ENCODE measurements at places on chromosomes 5 and 9.

GRCh38 chr5:44697025-44697424, 111.7 kb upstream of the MRPS30 start:
- no peaks in the 10 kb centered on the region for H3K27me3 ChIP-seq
- no peak for DNase-seq
- no peaks in the 10 kb centered on the region for H3K36me3 ChIP-seq
- no peaks in the 10 kb centered on the region for H3K4me1 ChIP-seq

- H3K27me3 ChIP-seq = no peaks in the 10 kb centered on the region
- no peaks in the 10 kb centered on the region for H3K4me1 ChIP-seq
- no peaks in the 10 kb centered on the region for H3K36me3 ChIP-seq
- H3K27ac ChIP-seq = no peak overlapping the region
- no peak for DNase-seq
These were observed 132.1 kb upstream of the PPP1R26 start for GRCh38 chr9:135347461-135347860.

DNA sequence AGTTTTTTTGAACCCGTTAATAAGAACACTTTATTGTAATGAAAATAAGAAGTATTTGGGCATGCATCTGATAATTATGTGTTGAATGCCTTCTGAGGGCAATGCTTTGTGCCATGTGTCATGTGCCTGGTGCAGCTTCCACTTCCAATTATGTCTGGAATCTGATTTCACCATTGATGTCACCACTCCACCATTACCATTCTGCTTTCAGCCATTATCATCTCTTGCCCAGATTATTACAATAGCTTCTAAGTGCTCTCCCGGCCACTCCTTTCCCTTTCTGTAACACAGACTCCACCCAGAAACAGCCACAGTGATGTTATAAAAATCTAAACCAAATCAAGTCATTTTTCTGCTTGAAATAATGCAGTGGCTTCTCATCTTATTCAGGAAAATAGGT, 171.7 kb downstream of the C9orf152 start:
- H3K4me3 ChIP-seq = no peak overlapping the region
- H3K27me3 ChIP-seq = no peaks in the 10 kb centered on the region
- H3K36me3 ChIP-seq = no peaks in the 10 kb centered on the region
- no peak overlapping the region for H3K27ac ChIP-seq
- H3K4me1 ChIP-seq = no peaks in the 10 kb centered on the region

- H3K4me3 ChIP-seq = no peak overlapping the region
- peaks cover 10% of the 10 kb centered on the region for H3K36me3 ChIP-seq
- H3K27me3 ChIP-seq = no peaks in the 10 kb centered on the region
- H3K27ac ChIP-seq = no peak overlapping the region
- DNase-seq = no peak
- H3K4me1 ChIP-seq = peaks cover 24% of the 10 kb centered on the region
These were observed 21.4 kb downstream of the KIF2A start for GRCh38 chr5:62327138-62328053.

DNA sequence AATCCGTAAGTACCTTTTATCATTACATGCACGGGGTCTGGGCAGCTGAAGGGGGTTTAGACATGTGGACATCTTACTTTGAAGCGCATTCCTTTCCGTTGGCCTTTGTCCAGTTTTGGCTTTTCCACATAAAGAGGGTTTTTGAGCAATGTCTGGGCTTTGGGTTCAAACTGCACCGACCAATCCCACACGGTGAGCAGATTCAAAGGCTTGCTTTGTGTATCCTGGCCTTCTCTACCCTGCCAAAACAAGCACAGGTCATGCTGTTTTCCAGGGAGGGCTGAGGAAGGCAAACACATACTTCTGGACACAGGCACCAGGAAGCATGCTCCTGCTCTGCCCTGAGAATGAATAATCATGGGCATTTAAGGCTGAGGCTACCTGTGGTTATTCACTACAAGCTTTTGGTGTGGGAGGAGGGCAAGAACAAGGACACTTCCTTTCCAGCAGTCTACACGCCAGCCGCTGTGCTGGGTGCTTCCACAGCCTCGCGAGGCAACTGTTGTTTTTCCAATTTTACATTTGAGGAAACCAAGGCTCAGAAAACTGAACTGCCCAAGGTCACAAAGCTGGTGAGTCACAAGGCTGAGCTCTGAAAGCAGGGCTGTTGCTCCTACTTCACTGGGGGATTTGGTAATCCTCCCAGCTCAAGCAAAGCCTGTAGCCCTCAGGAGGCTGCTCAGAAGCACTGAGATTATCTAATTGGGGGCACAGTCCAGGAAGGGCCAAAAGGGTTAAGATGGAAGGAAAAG, 59.8 kb upstream of the GOLPH3 start:
- DNase-seq = no peak
- no peaks in the 10 kb centered on the region for H3K27me3 ChIP-seq
- peaks cover 19% of the 10 kb centered on the region for H3K36me3 ChIP-seq
- no peaks in the 10 kb centered on the region for H3K4me1 ChIP-seq

- no peak overlapping the region for H3K4me3 ChIP-seq
- no peak overlapping the region for H3K27ac ChIP-seq
- DNase-seq = no peak
- no peaks in the 10 kb centered on the region for H3K4me1 ChIP-seq
These were observed 8.7 kb downstream of the SLC6A19 start for GRCh38 chr5:1209896-1210776.

DNA sequence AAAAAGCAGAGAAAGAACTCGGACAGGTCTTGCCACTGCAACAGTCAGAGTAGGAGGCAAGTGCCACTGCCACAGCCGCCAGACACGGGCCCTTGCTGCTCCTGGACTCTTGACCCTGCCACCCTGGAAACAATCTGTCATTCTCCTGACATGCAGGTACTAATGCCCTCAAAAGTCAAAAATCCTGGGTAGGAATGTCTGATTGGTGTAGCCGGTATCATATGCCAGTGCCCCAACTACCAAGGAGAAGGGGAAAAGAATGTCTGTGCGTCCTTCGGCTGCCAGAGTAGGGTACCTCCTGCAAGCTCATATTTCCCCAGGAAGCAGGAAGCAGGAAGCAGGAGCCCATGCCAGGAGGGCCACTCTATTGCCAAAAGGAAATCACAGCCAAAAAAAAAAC, 30.5 kb upstream of the F2RL1 start:
- no peaks in the 10 kb centered on the region for H3K36me3 ChIP-seq
- H3K27ac ChIP-seq = no peak overlapping the region
- peaks cover 6% of the 10 kb centered on the region for H3K4me1 ChIP-seq
- no peaks in the 10 kb centered on the region for H3K27me3 ChIP-seq
- no peak overlapping the region for H3K4me3 ChIP-seq

- H3K27ac ChIP-seq = no peak overlapping the region
- no peak for DNase-seq
- no peaks in the 10 kb centered on the region for H3K4me1 ChIP-seq
- no peaks in the 10 kb centered on the region for H3K27me3 ChIP-seq
- H3K4me3 ChIP-seq = no peak overlapping the region
These were observed 333.3 kb downstream of the AGTPBP1 start for GRCh38 chr9:85408494-85408893.

DNA sequence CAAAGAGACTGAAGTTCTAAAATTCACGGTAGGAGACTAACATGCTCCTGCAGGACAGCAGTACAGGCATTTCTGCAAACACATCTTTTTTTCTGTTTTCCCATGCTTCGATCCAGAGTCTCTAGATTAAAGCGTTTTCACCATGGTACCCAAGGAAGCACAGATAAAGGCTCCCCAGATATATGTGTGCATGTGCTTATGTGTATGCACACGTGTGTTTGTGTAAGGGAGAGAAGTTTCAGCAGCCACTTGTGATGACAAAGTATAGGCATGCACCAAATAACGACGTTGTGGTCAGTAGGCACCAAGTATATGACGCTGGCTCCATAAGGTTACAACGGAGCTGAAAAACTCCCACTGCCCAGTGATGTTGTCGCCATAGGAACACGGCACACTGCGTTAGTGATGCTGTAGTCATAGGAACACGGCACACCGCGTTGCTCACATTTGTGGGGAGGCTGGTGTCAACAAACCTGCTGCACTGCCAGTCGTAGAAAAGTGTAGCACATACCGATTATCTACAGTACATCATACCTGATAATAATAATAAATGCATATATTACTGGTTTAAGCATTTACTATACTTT, 21.7 kb downstream of the MED10 start:
- H3K27ac ChIP-seq = no peak overlapping the region
- H3K27me3 ChIP-seq = no peaks in the 10 kb centered on the region
- H3K36me3 ChIP-seq = no peaks in the 10 kb centered on the region
- no peak for DNase-seq

DNA sequence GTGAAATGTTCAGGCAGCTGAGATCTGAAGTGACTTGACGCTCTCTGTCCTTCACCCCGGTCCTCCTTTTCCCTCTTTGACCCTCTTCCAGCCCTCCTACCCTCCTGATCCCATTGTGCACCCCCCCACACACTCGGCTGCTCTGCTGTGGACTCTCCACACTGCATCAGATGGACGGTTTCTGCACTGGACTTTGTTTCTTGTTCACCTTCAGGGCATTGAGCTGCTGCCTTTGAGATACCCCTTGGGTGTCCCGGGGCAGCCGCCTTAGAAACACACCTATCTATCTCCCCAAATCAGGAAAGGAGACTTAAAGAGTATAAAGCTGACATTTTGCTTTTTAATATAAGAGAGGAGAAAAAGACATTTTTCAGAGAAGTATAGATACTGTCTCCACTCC, 27.5 kb downstream of the AMBP start:
- H3K27me3 ChIP-seq = no peaks in the 10 kb centered on the region
- H3K36me3 ChIP-seq = no peaks in the 10 kb centered on the region
- H3K4me1 ChIP-seq = no peaks in the 10 kb centered on the region
- H3K27ac ChIP-seq = no peak overlapping the region
- DNase-seq = no peak

- DNase-seq = no peak
- no peak overlapping the region for H3K4me3 ChIP-seq
- peaks cover 2% of the 10 kb centered on the region for H3K27me3 ChIP-seq
- H3K4me1 ChIP-seq = no peaks in the 10 kb centered on the region
- H3K36me3 ChIP-seq = no peaks in the 10 kb centered on the region
- H3K27ac ChIP-seq = no peak overlapping the region
These were observed 120.2 kb downstream of the PSD2 start for GRCh38 chr5:139915834-139916233.

GRCh38 chr5:158773161-158773560, 326.6 kb downstream of the EBF1 start:
- H3K27me3 ChIP-seq = no peaks in the 10 kb centered on the region
- no peak overlapping the region for H3K4me3 ChIP-seq
- no peak overlapping the region for H3K27ac ChIP-seq
- DNase-seq = no peak
- no peaks in the 10 kb centered on the region for H3K4me1 ChIP-seq
- H3K36me3 ChIP-seq = no peaks in the 10 kb centered on the region

DNA sequence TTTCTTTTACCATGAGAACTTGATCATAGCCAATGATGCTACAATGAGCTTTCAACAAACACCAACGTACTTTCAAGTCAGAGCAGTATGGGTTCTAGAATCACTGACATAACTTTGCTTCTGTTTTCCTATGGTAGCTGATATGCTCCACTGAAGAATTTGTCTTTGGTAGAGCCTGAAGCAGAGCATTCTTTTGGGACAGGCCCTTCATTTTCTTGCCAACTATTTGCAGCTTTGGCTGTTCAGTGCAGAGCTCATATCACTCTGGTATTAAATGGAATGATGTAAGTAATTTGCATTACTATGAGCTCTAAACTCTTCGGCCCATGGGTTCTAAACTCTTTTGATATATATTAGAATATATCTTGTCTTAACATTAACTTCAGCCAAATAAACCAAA, 51.8 kb upstream of the APC start:
- H3K4me1 ChIP-seq = no peaks in the 10 kb centered on the region
- no peak overlapping the region for H3K27ac ChIP-seq
- no peak overlapping the region for H3K4me3 ChIP-seq

DNA sequence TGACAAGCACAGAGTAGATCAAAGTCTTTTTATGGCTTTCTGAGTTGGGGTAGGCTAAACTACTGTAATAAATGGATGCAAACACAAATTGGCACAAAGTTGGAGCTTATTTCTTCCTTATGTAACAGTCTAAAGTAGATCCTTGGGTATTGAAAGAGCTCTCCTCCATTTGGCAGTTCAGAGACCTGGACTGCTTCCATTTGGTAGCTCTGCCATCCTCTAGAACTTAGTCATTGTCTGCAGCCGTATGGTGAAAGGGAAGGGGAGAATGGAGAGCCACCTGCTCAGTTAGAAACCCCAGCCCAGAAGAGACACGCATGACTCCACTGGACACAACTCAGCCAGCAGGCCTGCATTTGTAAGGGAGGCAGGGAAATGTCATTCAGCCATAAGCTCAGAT, 345.0 kb downstream of the DMAC1 start:
- no peak overlapping the region for H3K4me3 ChIP-seq
- H3K36me3 ChIP-seq = no peaks in the 10 kb centered on the region
- H3K27me3 ChIP-seq = no peaks in the 10 kb centered on the region
- DNase-seq = no peak
- no peaks in the 10 kb centered on the region for H3K4me1 ChIP-seq

DNA sequence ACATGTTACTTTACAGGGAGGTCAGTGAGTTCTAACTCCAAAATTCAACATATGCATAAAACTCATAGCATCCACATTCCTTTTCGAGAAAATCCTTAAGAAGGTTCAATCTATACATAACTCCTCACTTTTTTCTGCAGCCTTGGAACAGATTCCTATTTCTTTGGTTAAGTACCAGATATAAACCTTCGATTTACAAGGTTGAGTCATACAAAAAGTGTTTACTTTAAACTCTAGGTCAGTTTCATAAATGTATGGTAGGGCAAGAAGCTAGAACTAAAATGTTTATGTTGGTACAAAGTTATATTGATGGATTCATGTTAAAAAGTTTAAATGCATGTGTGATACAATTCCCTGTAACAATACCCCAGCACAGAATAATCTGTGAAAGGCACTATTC, 19.4 kb downstream of the CDKN2AIPNL start:
- no peak for DNase-seq
- H3K4me3 ChIP-seq = no peak overlapping the region
- no peaks in the 10 kb centered on the region for H3K4me1 ChIP-seq
- H3K27me3 ChIP-seq = no peaks in the 10 kb centered on the region

GRCh38 chr5:139985733-139986132, 57.4 kb downstream of the NRG2 start:
- H3K4me1 ChIP-seq = no peaks in the 10 kb centered on the region
- H3K36me3 ChIP-seq = no peaks in the 10 kb centered on the region
- no peak overlapping the region for H3K27ac ChIP-seq
- no peak overlapping the region for H3K4me3 ChIP-seq
- peaks cover 19% of the 10 kb centered on the region for H3K27me3 ChIP-seq
- no peak for DNase-seq

- DNase-seq = no peak
- no peaks in the 10 kb centered on the region for H3K4me1 ChIP-seq
- H3K27me3 ChIP-seq = peaks cover 2% of the 10 kb centered on the region
- no peaks in the 10 kb centered on the region for H3K36me3 ChIP-seq
These were observed 339.8 kb downstream of the AGTPBP1 start for GRCh38 chr9:85401998-85402397.

DNA sequence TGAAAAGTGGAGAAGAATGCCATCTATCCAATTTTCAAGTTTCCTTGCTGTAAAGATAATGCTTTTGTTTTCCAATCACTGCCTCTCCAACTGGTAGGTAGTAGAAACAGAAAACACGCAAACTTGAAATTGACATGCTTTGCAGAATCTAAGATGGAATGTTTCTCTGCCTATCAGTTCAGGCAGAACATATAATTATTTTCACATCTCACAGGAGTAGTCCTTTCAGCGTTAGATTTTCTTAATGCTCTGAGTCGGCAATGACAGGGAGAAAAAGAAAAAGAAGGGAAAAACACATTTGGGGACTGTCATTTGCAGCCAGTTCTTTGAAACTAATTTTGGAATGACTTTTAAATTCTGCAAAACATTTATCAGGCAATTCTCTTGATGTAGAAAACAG, 818.7 kb upstream of the PTPRD start:
- H3K36me3 ChIP-seq = no peaks in the 10 kb centered on the region
- H3K27ac ChIP-seq = no peak overlapping the region
- H3K4me3 ChIP-seq = no peak overlapping the region
- DNase-seq = no peak
- no peaks in the 10 kb centered on the region for H3K4me1 ChIP-seq
